ENCODE measurements at places on chromosomes 7 and 10. TPM values are rescaled to one million over a fixed set of nuclear protein-coding genes. Genes with fewer than 3 reads are reported as not detected.
A peak's percentile ranks its signal among the peaks of the same experiment; 100 is the strongest.

Gene PRSS2
- 5.3 TPM for total RNA-seq

DNA sequence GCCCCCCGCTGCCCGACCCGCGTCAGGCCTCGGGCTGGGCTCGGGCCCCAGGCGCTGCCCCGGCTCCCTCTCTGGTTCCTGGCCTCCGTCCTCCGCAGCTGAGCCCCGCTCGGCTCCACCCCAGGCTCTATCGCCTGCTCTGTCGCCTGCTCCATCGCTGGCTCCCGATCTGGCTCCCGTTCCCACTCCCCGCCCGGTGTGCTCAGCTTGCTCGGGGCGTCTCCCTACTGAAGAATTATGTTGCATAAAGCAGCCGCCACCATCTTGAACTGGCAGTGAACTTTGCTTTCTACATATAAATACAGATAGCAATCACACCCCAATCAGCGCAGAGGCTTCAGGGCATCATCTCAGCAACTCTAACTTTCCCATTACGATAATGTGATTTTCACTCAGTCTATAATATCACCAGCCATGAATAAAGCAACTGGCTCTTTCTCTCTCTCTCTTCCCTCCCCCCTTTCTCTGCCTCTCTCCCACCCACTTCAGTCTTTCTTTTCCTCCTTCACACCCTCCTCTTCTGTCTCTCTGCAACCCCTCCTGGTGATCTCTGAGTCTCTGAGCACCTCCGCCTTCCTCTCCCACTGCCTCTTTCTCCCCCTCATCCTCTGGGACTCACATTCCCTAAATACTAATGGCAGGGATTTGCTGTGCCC is 43.3 kb upstream of the BTRC start:
- peak; percentile 23 for DNase-seq

DNA sequence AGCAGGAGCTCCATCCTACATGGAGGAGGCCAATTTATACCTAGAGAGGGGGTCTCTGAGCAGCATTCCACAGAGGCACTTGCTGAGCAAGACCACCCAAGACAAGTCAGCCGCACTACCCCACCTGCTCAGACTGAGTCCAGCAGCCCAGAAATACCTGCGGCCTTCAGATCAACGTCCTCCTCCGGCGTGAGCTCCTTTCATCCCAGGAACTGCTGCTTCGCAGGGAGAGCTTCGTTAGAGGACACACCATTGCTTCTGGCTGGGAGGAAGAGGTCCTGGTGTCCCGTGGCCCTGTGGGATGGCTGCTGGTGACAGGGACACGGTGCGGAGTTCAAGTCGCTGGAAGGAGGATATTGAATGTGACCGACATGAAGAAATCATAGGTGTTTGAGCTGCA is 216.9 kb upstream of the PPP2R2D start:
- no peak for DNase-seq

- no peak for DNase-seq
Observed at GRCh38 chr10:21797984-21798765, 205.4 kb downstream of the DNAJC1 start.

- DNase-seq: no peak
Observed at GRCh38 chr7:45140827-45141226, 16.8 kb upstream of the RAMP3 start.
